Psoas muscle (tissue), 8 donors: ENCODE measurements at places on chromosomes 7 and 10.

GRCh38 chr10:69757553-69758309 lies 44.0 kb upstream of the COL13A1 start:
- no peak for DNase-seq

DNA sequence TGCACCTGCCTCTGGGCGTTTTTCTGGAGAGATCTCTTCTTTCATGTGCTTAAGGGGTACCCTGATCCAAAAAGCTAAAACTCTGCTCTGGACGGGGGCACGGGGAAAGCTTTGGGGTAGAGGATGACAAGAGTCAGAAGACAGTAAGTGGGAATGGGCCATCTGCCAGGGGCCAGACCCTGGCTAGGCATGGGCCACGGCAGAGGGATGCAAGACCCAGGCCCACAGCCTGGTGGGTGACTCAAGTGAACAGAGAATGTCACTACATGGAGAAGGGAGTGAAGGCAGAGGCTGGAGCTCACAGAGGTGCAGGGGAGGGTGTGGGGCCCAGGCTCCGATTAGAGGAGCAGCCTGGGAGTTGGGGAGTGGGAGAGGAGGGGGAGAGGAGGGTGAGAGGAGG lies 15.3 kb downstream of the FLNC start:
- DNase-seq, result no peak

DNA sequence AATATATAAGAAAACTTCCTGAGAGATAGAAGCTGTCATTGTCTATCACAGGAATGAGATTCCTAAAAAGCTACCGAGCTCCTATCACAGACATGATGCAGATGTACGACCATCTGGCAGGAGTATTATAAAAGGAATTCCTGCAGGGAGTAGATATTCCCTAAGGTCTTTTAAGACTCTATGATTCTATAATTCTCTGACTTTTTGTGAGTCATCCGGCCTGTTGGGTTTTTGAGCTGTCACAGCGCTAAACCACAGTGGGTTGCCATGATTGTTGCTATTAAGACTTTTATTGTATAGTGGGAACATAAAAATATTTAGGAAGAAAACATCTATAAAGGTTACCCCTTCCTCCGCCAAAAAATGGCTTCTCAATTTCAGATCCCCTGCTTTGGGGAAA lies 223.4 kb downstream of the BMPER start:
- DNase-seq, result no peak

GRCh38 chr10:47254611-47255010 lies 45.4 kb upstream of the GDF10 start:
- no peak for DNase-seq

DNA sequence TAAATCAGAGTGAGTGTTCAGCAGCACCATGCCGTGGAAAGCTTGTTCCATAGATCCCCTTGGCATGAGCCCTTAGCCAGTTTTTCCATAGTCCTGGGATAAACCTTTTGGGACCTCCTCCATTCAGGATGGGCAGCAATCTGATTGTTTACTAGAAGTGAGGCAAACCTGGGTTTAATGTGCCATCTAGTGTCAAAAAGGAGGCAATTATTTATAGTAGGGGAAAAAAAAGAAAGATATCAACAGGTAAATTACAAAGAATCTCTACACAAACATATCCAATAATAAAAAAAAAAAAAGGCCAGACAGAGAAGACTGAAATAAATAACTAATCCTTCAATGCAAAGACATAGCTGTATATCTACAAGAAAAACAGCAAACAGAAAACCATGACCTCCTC lies 229.0 kb upstream of the STK17A start:
- no peak for DNase-seq

DNA sequence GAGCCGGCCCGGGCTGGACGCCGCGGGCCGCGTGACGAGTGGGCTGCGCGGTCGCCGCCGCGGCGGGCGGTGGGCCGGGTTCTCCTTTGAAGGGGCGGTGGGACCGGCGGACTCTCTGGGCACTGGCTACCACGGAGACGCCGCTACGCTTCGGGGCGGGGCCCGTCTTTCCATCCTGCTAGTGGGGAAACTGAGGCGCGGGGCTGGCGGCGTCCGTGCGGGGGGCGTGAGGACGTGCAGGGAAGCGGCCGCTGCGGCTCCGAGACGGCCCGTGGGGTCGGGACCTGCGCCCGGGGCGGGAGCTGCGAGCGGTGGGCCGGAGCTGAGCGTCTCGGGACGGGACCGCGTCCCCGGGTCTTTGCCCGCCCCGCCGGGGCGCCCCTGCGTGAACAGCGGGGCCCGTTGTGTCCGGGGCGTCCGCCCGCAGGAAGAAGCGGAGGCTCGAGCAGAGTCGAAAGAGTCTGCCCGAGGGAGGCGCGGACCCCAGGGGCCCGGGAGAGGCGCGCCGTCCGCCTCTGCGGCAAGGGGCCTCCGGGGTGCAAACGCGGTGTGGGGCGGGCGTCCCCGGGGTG lies 548 bp upstream of the BNIP3 start:
- no peak for DNase-seq

DNA sequence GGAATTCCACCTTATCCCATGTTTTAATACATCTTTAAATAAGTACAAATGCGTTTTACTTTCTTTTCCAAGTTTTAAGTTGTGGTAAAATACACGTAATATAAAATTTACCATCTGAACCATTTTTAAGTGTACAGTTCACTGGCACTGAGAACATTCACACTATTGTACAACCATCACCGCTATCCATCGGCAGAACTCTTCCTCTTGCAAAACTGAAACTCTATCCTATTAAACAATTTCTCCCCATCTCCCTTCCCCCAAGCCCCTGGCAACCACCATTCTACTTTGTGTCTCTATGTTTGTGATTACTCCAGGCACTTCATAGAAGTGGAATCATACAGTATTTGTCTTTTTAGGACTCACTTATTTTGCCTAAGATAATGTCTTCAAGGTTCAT lies 33.8 kb downstream of the HIP1 start:
- DNase-seq, result no peak

GRCh38 chr7:98651760-98652159 lies 34.7 kb downstream of the NPTX2 start:
- no peak for DNase-seq

DNA sequence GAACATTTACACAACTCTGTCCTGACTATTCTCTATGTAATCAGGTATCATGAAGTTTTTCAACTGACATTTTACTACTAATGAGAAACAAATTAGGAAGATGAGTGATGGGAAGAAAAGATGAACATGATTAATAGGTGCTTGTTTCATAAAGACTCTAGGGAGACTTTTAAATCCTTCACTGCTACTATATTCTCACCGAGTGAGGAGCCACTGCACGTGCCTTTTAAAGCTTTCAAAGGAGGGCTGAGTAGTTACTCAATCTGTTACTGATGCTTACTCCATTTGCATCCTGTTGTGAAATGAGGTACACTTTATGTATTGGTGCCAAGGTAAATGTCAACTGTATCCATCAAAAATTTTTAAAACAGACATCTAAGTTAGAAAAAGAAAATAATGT lies 1.3 kb upstream of the COMMD3 start:
- DNase-seq, result no peak

- no peak for DNase-seq
These were observed 120.9 kb upstream of the KAT6B start for GRCh38 chr10:74705358-74705980.

GRCh38 chr10:63430091-63430998 lies 35.4 kb downstream of the JMJD1C start:
- DNase-seq, result no peak

- DNase-seq, result no peak
These were observed 65.2 kb downstream of the TCF7L2 start for GRCh38 chr10:113015201-113015600.

DNA sequence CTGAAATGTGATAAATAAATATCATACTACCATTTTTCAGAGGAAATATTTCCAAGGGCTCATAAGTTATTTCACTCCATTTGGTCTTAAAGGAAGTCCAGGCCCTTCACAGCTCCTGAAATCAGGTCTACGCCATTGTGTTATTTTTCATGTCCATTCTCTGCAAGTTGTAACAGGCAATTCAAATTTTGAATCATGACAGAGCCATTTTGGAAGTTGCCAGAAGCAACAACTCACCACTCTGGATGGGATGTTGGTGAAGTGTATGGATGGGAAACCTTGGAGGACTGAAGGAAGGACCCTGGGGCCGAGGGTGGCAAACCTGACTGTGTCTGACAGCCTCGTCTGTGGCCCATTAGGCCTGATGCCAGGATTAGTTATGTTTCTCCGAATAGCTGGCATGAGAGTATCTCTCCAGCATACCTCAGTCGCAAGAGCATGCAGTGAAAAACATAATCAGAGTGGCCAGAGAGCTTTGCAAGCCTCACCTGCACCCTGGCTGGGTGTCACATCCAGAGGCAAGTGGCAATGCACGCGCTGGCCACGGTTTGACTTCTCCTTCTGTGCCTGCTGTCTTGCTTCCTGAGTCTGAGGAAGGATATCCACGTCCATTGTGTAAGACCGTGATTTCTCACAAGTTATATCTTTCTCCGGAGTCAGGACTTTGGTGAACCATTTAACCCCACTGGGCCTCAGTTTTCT lies 87.1 kb downstream of the NRP1 start:
- DNase-seq, result no peak

DNA sequence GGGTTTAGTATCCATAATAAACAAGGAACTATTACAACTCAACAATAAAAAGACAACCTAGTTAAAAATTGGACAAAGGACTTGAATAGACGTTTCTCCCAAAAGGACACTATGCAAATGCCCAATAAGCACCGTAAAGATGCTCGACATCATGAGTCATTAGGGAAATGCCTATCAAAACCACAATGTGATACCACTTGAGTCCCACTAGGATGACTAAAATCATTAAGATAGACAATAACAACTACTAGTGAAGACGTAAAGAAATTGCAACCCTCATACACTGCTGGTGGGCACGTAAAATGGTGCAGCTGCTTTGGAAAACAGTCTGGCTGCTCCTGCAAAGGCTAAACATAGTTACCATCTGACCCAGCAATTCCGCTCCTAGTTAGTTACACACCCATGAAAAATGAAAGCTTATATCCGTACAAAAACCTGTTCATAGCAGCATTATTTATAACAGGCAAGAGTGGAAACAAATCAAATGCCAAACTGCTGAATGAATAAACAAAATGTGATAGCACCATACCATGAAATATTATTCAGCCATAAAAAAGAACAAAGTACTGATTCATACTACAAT lies 17.3 kb downstream of the CCDC3 start:
- DNase-seq, result no peak

DNA sequence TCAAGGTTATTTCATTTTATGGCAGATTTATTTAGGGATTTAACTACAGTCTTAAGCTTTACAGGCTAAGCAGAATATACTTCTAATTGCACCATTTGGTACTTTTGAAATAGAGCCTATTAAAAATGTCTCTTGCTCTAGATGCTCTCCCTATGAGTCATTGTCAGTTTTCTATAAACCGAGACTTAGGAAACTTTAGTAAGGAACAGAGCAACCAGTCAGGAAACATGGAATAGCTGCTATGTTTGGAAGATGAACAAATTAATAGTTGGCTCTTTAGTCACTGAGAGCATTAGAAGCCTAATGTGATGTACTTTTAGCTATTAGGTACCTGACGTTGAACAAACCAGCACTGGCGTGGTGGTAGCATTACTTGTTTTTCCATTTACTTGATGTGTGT lies 35.3 kb downstream of the INPP5F start:
- no peak for DNase-seq

DNA sequence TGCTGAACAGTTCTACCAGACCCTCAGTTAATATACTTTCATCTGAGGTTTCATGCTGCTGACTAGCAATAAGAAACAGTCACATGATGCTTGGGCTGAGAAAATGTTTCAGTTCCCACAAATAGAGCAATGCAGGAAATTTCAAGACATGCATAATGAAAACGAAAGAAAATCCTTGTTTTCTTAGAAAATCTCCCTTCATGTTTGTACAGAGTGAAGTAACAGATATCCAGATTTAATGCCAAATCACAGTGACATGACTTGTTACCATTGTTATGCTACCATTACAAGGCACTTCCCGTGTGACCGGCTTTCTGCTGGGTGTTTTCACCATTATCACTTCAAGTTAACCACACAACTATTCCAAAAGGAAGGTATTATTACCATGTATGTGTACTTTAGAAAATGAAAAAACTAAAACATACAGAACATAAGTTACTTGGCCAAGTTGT lies 121.7 kb downstream of the DOCK4 start:
- no peak for DNase-seq

- peak; percentile 49 for DNase-seq
These were observed 307.4 kb upstream of the AOAH start for GRCh38 chr7:37031571-37032257.

GRCh38 chr10:92595505-92595904 lies 2.6 kb downstream of the KIF11 start:
- DNase-seq, result no peak

DNA sequence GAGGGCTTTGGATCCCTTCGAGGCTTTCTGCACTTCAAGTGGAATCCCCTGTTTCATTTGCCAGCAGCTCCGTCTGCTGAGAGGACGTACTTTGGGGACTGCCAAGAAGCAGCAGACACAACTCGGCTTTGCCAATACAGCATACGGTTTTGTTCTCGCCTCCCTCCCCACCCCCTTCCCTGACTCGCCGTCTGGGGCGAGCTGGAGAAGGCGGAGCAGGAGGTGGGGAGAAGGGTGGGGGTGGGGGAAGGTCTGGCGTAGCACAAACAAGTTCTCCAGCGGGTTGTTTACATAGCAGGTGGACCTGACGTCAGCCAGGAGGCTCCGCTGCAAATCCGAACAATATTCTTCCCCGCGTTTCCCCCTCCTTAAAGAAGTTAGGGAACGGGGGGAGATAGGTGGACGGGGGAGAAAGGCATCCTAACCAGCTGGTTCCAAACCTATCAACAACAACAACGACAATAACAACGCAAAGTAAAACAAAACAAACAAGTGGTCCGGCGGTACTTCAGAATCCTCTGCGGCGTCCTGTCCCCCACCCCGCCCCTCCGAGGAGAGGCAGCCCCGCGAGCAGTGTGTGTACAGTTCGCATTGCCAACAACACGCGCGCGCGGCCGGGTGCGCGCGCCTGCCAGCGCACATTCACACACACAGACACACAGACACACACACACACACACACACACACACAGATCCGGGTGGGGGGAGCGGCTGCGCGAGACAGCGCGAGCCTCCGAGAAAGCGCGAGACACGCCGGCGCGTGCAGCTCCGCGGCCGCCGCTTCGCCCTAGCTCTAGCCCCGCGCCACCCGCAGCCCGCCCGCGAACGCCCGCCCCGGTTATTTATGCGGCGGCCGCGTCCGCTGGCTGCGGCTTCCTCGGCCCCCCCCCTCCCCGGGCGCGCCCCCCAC lies 167.0 kb upstream of the PPP1R3A start:
- DNase-seq, result peak; percentile 81

DNA sequence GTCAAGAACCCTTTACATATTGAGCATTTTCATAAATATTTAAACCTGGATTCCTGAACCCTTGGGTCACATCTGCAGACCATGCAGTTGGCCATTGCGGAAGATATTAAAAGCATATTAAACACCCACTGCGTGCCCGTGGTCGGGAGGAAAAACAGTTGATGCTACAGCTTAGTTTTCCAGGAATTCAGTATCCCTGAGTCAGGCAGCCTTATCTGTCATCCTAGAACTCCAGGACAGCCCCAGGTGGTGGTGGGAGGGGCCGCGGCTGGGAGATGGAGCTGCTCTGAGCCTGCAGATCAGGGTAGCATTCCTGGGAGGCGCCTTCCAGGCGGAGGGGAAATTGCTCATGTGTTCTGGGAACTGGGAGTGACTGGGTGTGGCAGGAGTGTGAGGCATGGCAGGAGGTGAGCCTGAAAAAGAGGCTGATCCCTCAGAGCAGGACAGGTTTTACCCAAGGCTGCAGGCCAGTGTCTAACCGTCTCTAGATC lies 222.9 kb upstream of the SH2B2 start:
- no peak for DNase-seq

GRCh38 chr7:50908628-50909290 lies 126.1 kb upstream of the GRB10 start:
- no peak for DNase-seq
